Activated CD4-positive, alpha-beta T cell treated with anti-CD3 and anti-CD28 coated beads, Interleukin-2, Interleukin-4, amounts not matched to agents 100 ng/mL and 50 ng/mL, durations not matched to agents 16 hours and 8 hours (primary cell): ENCODE measurements at places on chromosomes 5 and 9.
A peak's percentile ranks its signal among the peaks of the same experiment; 100 is the strongest.

DNA sequence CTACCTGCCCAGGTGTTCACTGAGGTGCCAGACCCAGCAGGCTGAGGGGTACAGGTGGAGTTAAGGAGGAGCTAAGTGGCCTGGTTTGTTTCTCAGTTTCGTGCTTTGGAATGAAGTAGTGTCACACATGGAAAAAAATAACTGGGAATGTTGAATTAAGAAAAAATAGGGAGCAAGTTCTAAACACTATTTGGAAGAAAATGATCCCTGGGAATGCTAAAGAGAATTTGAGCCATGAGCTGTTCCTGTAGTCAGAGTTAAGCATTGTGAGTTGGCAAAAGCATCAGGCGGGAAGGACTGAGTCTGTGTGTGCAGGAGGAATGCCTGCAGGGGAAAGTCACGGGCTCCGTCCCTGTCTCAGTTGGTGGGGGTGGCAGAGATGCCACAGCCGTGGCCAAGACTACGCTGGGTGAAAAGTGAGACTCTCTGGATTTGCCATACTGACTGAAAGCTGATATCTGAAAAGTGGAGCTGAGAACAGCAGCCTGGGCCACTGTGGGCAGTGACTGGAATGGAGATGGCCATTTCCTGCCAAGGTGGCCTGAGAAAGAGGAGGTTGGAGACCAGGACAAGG, 37.0 kb downstream of the SYK start:
- no peak for DNase-seq

DNA sequence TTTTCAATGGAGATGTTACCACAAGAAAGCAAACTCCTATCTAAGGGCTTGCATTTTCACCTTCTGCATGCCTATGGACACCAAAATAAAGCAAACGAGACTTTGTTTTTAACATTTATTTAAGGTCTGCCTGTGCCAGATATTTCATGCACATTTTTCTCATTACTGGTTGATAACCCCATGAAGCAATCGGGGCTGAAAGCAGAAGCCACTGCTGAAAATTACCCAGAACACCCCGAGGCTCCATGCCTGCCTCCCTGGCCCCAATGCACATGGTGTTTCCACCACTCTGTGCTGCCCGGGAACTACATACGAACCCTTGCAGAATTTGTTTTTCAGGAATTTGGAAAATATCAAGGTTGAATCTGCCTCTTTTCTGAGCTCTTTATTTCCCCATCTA, 240.1 kb downstream of the NR2F1-AS1 start:
- no peak for DNase-seq

DNA sequence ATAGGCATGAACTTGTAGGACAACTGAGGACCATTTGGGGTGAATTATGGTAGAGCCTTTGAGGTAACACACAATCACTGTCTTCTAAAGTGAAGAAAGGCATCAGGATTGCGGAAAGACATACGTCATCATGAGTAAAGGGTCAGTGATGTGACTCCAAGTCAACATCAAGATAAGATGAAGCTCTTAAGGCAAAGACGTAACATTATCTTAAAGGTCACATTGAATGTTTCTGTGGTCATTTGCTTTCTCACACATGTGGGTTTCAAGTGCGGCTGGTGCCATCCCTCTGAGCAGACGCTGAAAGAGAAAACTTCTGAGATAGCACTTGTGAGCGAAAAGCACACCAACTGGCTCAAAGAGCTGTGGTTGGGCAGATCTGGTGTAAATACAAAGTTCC, 63.3 kb upstream of the GRAMD2B start:
- no peak for DNase-seq

GRCh38 chr5:109225716-109226625, 183.8 kb downstream of the PJA2 start:
- DNase-seq = no peak

DNA sequence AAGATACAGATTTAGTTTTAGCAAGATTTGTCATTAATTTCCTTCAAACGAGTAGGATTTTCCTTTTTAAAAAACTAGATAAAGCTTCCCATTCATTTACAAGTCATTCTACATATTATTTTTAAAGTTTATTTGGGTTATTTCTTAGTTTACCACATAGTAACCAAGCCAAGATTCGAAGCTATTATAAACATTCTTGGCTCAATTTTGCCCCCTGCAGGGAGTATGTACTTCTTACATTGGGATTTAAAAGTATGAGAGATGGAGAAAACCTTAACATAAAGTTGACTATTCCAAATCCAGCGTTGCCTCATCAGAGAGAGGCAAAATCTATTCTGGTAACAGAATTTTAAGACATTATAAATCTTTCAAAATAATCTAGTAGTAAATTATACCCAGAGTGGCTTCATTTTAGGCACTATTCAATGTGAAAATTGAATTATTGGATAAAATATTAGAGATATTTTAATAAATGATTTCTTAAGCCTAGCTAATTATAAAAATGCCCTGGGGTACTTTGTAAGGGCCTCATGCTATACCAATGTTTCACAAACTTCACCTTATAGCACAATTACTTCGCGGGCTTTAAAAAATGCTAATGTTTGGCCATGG, 39.1 kb downstream of the FBN2 start:
- no peak for DNase-seq

- no peak for DNase-seq
Observed at GRCh38 chr5:145350513-145350912, 484.6 kb downstream of the PRELID2 start.

- DNase-seq = no peak
Observed at GRCh38 chr5:141743866-141744272, 61.8 kb upstream of the ARAP3 start.

GRCh38 chr9:134231330-134231745, 67.0 kb upstream of the RNU6ATAC start:
- no peak for DNase-seq

GRCh38 chr9:84736081-84736480, 66.6 kb downstream of the NTRK2 start:
- DNase-seq = no peak

- peak; percentile 31 for DNase-seq
Observed at GRCh38 chr5:151047814-151048425, 27.5 kb downstream of the GPX3 start.

GRCh38 chr5:16914108-16914435, 22.0 kb downstream of the MYO10 start:
- DNase-seq = no peak

- no peak for DNase-seq
Observed at GRCh38 chr5:143886096-143886495, 74.1 kb downstream of the HMHB1 start.

GRCh38 chr5:72835633-72836032, 19.2 kb downstream of the TNPO1 start:
- DNase-seq = no peak

- no peak for DNase-seq
Observed at GRCh38 chr5:31574772-31575171, 42.7 kb downstream of the C5orf22 start.

- no peak for DNase-seq
Observed at GRCh38 chr5:84191281-84191680, 193.4 kb downstream of the EDIL3 start.
